ENCODE measurements at places on chromosomes 11 and 22.

DNA sequence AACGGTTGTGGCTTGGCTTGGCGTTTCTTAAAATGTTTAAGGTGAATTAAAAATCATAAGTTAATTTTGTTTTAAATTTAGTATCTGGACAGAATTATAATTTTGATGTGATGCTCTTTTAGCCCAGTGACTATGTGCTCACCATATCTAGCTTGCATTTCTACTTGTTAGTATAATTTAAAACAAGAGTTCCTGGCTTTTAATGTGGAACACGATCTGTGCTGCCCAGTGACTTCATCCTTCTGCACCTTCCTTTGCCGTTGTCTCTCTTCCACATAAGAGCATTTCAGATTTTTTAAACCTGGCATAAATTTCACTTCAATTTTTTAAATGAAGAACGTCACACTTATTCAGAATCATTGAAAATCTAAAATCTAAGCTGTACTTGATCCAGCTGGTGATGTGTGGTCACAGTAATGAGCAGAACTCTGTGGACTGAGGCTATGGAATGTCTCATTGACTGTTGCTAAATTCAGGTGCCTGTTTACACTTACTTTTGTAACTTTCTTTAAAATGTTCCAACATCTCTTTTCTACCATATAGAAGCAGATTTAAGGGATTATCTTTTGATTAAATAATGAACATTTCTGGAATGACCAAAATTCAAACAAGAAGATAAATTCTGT lies 75.4 kb upstream of the ADSL start:
- no peak for DNase-seq

GRCh38 chr22:42341779-42342178 lies 71.3 kb upstream of the TCF20 start:
- no peak for DNase-seq

DNA sequence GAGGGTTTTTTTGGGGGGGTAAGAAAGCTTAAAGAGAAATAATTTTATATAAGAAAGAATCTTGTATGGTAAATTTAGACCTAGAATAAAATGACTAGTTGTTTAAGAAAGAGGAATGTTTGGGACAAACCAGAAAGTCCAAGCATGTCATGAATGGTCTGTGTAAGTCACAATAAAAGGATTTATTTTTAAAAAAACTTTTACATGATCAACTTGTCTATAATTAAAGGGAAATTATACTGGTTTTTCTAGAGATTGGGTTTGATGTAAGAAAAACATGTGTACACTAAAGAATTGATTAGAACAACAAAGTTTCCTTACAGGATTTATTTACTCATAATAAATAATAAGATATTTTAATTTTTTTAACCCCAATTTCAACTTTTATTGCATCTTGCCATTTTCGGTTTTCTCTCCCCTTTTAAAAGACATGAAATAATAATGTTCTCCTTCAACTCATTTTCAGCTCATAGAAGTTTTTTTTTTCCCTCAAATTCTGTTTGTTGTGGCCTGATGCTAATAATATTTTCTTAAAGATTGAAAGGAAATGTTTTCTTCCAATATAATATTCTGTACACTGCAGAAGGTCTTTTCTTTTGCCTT lies 35.4 kb upstream of the INCENP start:
- DNase-seq = no peak

DNA sequence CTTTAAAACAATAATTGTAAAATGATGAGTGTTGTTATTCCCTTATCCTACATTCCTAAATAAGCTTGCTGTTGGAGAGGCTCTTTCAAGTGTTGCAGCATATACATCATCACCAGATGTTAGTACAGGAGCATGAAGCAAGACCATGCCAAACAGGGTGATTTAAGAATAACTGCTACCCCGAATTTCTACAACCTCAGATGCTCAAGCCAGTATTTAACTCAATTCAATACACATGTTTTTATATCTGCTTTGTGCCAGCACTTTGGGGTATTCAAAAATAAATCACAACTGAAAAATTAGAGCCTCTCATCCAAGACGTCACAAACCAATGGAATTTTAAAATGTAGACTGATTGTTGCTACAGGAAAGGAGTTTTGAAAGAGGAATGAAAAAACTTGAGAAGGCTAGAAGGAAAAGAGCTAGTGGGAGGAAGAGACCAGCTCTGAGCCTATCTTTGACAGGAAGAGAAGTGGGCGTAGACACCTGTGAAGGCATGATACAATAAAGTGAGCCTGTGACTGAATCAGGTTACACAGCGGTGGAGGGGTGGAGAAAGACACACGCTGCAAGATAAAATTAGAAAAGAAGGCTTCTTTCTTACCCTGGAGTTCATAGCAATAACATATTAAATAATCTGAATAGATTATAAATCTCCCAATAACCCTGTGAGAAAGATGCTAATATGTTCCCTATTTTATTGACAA lies 95.8 kb downstream of the DLG2 start:
- DNase-seq = no peak

DNA sequence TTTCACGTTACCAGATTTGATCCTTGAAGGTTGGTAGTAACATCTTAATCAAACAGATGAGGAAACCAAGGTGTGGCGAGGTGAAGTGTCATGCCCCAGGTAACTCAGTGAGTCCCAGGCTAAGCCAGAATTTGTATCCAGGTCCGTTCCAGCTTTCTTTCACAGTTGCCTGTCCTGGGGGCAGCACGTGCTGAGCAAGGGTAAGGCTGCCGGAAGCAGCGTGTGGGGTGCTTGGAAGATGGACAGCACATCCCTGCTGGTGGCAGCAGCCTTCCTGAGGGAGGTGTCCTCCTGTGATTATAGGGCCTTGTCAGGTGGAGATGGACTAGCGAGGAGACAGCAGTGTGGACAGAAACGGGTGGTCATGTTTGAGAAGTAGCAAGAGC lies 50.9 kb downstream of the TRIOBP start:
- DNase-seq = peak; percentile 50

GRCh38 chr11:118859973-118860372 lies 23.7 kb upstream of the CXCR5 start:
- no peak for DNase-seq

GRCh38 chr11:65553301-65554001 lies 4.7 kb downstream of the LTBP3 start:
- DNase-seq = no peak

DNA sequence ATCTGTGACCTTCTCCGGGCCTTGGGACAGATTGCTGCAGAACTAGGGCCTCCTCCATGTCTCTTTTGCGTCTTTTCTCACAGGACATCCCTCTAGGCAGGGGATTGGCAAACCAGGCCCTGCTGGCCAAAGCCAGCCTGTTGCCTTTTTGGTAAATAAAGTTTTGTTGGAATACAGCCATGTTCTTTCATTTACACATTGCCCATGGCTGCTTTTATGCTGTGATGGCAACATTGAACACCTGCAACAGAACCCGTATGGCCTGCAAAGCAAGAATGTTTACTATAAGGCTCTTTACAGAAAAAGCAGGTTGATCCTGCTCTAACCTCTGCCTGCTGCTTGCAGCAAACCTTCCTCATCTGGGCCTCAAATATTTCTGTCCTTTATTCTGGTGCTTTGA lies 56.8 kb upstream of the B3GAT1 start:
- no peak for DNase-seq

DNA sequence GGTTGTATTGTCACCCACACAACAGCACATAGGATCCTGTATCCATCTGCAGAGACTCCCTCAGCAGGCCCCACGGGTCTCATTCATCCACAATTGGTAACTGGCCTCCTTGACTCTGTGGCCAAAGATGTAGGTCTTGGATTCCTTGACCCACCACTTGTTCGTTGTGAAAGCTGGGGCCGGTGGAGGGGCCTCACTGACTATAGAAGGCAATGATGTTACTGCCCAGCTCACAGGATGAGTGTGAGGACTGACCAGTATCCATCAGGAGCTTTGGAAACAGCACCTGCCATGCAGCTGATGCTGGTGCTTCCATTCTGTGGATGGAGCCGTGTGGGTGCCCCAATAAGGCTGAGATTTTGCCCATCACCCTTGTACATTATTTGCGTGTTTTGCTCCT lies 615.7 kb downstream of the BRD1 start:
- no peak for DNase-seq

- DNase-seq = peak; percentile 57
These were observed 5.7 kb downstream of the DNAL4 start for GRCh38 chr22:38788021-38788816.

GRCh38 chr11:17150521-17150920 lies 57.3 kb downstream of the PIK3C2A start:
- DNase-seq = no peak

DNA sequence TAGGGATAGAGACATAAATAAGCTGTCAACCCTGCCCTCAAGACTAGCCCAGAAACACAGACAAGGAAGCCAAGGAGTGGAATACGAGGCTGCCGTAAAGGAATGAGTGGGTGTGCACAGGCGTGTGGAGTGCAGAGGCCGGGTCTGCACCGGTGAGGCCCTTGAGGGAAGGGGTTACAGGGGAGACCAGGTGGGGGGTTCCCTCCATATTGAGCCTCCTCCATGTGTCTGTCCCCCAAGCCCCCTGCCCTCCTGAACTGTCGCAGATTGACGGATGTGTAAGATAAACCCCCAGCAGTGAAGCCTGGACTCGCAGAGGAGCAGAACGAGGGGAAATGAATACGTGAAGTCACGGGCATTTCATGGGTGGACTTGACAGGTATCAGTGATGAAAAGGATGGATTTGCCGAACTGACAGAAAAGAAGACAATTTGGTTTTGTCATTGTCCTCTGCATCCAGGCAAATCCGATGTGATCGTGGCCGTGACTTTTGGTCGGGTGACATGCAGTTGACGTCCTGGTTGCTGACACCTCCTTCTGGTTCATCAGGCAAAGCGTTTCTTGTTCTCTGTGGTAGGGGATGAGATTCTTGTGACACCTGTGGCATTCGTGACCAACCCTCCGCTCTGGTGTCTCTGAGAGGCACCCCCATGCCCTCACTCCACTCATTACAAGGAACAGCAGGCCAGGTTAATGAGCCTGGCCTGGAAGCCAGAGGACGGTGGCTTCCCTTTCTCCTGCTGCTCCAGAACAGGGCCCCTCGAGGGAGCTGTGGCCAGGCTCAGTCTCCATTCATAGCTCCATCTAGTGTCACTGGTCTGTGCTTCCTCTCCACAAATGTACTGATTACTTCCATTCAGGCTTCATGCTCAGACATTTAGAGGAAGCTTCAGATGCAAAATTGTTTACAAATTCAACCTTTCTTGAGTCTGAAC lies 223.1 kb upstream of the B3GAT1 start:
- no peak for DNase-seq

DNA sequence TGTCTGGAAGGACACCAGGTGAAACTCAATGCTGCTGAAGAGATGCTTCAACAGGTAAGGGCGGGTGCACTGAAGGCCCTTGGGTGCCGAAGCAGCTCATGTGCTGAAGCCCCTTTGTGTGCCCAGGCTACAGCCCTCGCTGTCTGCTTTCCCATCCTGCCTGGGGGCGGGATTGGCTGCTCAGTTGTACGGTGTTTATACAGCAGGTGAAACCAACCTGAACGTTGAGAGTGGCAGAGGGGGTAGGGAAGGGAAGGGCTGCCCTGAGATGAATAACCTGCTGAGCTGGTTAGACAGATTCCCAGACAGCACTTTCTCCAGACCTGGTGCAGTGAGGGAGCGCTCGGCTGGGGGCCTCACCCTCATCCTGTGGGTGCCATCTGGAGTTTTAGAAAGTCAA lies 75.7 kb downstream of the CYB5R2 start:
- no peak for DNase-seq

DNA sequence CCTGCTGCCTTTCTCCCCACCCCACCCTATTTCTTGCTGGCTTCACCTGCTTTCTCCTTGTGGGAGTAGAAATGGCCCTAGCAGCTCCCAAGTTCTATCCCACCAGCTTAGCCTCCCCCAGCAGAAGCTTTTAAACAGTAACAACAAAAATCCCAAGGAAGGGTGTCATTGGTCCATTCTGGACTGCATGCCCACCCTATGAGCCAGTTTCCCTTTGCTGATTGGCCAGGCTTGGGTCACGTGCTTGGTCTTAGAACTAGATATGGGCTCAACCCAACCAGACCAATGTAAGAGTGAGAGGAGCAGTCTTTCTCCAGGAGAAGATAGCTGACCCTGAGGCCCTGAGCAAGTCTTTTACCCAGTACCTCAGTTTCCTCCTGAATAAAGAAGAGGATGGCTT lies 2.3 kb downstream of the MTFP1 start:
- DNase-seq = no peak

DNA sequence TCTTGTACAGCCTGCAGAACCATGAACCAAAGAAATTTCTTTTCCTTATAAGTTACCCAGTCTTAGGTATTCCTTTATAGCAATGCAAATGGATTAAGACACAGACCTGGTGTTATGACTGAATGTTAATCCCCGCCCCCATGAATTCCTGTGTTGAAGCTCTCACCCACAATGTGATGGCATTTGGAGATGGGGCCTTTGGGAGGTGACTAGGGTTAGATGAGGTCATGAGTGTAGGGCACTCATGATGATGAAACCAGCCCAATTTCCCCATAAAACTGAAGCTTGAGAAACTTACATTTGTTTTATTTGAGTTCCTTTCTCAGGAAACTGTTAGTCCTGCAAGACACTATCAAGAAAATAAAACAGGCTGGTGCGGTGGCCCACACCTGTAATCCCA lies 115.8 kb upstream of the THY1 start:
- DNase-seq = no peak

DNA sequence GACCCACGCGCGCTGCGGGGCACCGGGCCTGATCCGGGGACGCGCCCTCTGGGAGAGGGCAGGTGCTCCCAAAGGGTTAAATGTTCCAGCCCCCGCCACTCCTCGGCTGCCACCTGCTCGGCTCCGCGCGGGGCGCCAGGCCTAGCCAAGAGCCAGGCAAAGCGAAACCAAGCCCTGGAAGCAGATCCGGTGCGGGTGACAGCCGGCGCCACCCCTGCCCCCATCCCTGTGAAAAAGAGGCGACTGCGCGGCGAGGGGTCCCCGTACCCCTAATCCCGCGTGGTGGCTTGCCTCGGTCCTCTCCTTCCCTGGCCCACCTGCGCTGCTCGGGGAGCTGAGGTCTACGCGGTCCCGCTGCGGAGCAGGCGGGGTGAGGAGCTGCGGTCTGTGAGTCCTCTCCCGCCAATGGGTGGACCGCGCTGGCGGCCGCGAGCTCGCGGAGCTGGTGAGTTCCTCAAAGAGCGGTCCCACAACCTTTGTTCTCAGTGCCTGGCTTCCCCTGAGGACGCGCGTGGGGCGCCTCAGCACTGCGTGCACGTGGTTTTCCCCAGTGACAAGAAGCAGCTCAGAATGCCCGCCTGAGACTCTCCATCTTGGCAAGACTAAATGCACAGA lies at the start of gene ME3:
Gene ME3, minus strand, starts transcription at position 610 of the 615 bp plus-strand sequence.
- peak; percentile 88 for DNase-seq

GRCh38 chr11:106218106-106218505 lies 140.6 kb downstream of the AASDHPPT start:
- no peak for DNase-seq

GRCh38 chr11:1667906-1668305 lies 29.1 kb upstream of the KRTAP5-6 start:
- peak; percentile 70 for DNase-seq

GRCh38 chr11:75888416-75888815 lies 73.4 kb downstream of the UVRAG start:
- no peak for DNase-seq
